ENCODE measurements at places on chromosomes 1 and 21.

- DNase-seq, result peak; percentile 98
These were observed 40.1 kb downstream of the SLC2A7 start for GRCh38 chr1:8985915-8986813.

- DNase-seq, result peak; percentile 57
These were observed 35.4 kb upstream of the CD1D start for GRCh38 chr1:158145173-158145719.

DNA sequence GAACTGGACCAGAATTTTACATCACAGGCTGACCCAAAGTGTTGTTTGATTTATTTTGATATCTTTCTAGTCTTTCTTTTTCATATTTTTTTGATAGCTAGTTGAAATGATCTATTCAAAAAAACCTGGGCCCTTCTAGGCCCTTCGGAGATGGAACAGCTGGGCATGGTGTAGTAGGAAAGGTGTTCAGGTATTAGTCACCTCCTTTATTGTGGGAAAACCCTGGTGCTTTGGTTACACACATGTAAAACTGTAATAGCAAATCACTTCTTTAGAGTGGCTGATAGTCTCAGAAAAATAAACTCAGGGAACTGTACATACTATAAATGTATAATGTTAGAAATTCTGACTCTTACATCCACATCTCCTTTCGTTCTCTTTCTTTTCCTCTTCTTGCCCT lies 234.5 kb downstream of the PLA2G4A start:
- DNase-seq, result no peak

DNA sequence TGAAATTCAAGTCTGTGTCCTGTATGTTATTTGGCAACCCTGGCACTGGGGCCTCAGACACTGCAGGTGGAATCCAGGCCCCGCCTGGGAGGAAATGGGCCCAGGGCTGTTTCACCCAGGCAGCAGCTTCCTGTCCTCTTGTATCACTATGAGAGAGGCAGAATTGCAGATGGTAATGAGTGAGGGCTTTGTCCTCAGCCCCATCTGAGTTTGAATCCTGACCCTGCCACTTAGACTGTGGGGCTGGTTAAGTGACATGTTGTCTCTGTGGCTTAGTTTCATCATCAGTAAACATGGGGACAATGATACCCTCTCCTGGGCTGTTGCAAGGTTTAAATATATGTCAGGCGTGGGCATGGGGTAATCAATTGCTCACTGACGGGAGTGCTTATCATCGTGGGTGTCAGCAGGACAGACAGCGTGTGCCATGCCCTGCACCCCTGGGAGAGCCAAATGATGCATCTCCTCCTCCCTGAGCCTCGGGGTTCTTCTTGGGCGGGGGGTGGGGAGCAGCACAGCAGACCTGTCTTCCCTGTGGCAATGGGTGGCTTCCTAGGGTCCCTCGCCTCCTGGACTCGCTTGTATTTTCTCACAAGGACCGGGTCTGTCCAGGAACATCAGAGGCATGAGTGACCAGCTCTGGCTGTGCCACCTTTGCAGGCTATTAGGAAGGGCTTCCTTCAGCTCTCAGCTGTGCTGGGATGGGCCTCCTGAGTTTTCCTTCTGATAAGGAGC lies 42.1 kb downstream of the ARHGEF10L start:
- no peak for DNase-seq

- DNase-seq, result peak; percentile 22
These were observed 15.8 kb upstream of the TNFRSF8 start for GRCh38 chr1:12047120-12047876.

DNA sequence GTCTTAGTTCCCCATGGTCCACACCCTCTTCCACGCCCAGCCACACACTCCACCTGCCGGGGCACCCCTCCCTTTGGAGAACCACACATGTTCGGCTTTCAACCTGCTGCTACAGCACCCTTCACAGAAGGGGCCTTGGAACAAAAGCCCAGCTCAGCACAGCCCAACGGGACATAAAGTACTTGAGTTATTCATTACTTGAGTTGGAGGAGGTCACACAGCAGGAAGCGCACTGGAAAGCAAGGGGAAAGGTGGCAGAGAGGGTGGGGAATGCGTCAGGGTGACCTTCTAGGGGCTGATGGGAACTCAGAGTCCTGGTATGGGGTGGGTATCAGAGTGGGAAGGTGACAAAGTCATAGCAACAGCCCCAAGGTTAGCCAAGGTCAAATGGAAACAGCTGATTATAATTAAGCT lies 3.0 kb upstream of the ATP1B1 start:
- no peak for DNase-seq

GRCh38 chr1:226129230-226129629 lies 57.3 kb downstream of the ACBD3 start:
- DNase-seq, result no peak

- DNase-seq, result no peak
These were observed 209.7 kb downstream of the PATJ start for GRCh38 chr1:61951731-61952580.

DNA sequence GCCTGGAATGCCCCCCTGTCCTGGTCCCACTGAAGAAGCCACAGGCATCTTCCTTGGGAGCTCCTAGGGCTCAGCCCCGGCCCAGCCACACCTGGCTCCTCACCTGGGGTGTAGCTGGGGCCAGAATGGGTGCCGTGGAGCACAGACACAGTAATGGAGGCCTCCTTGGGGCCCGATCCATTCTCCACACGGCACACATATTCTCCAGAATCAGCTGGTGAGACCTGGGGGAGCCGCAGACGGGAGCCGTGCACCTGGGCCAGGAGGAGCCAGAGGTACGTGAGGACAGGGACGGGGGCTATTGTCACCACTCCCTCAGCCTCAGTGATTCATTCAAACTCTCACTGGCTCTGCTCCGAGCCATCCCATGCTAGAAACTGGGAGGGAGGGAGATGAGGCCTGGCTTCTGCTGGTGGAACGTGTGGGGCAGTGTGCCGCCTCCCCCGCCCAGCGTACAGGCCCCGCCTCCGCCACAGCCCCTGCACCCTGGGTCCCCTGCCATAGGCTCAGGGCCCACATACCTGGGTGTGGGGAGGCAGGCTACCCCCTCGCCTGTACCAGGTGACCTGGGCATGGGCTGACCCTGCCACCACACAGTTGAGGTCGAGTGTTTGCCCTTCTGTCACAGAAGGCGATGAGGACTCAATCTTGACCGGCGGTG lies 42.2 kb downstream of the LDLRAD2 start:
- no peak for DNase-seq

DNA sequence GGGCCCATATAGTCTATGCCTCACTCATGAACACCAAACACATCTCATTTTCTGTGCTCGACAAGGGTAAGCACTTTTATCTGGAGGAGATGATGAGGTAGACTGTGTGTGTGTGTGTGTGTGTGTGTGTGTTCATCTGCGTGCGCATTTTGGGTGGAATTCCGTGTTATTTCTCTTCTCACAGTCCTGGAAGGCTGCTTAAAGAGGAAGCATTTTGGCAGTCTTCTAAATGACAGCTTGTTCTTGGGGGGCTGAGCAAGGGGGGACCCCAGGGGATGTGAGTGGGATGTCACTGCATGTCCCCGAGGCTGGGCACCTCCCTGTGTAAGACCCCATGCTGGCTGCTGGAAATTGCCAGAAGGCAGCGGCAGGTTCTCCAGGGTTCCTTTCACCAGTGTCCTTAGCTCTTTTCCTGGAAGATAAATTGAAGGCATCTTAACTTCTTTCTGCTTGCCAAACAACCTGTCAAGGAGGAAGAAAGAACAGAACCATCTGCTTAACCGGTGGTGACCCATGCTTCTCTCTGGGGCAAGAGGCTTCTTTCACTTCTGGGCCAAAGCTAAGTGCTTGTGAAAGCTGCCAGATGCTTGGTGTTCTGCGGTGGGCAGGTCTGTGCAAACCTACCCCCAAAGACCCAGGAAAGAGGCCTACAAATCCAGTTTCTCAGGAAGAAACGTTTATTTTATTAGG lies 9.9 kb upstream of the RD3 start:
- no peak for DNase-seq

DNA sequence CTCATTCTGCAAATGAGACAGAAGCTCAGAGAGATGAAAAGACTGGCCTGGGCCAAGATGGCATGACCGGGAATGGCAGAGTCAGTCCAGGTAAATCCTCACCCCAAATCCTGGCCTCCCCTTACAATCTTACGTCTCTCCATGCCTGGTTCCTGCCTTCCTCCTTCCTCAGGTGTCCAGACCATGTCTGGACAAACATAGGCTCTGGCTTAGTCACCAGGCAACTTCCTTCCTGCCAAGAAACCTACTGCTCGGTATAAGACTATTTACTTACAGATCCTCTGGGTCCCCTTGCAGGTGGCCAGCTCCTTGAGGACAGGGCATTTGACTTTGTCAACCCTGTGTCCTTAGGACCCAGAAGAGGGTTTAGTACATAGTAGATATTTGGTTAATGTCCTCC lies 69.4 kb upstream of the ROR1 start:
- DNase-seq, result no peak

- no peak for DNase-seq
These were observed 25.9 kb downstream of the RUNX3 start for GRCh38 chr1:24903955-24904730.

DNA sequence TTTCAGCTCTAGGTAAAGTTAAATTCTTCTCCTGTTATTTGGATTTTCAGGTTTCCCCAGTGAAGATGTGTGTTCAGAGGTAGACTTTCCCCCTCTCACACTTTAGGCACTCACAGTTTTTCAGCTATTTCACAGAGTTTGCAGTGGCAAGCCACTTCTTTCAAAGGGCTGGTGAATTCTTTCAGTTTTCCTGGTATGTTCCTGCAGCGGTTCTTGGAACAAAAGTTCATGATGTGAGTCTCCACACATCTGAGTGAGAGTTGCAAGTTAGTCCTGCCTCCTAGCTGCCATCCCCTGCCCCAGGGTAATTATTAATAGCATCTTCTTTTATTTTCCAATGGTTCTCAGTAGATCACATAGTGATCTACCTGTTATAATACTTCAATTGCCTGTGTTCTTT lies 27.3 kb upstream of the CD84 start:
- no peak for DNase-seq

DNA sequence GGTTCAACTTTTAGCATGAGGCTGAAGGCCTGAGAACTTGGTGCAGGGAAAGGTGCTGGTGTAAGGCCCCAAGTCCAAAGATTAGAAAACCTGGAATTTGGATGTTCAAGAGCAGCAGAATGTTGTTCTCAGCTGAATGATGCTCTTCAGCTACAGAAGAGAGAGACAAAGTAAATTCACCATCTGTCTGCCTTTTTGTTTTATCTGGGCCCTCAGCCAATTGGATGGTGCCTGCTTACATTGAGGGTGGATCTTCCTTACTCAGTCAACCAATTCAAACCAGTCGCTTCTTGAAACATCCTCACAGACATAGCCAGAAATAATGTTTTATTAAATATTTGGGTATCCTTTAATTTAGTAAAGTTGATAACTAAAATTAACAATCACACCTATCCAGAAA lies 748.2 kb upstream of the ADAMTS5 start:
- DNase-seq, result no peak

DNA sequence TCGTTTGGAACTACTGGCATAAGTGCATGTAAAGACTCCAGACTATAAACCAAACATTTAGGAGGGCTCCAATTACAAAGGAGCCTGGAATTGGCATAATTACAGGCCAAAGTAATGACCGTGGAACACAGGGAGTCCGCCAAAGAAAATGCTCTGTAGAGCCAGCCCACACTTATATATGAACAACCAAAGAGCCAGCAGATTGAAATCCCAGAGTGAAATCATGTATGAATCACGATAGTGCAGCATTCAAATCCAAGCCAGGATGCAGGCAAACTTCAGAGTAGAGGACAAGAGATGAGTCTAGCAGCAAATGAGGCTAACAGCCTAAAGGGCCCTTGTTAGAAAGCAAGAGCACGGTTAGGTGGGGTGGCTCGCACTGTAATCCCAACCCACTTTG lies 13.1 kb downstream of the VPS26C start:
- DNase-seq, result no peak

- peak; percentile 66 for DNase-seq
These were observed 1.3 kb downstream of the TBX15 start for GRCh38 chr1:118986555-118987467.

DNA sequence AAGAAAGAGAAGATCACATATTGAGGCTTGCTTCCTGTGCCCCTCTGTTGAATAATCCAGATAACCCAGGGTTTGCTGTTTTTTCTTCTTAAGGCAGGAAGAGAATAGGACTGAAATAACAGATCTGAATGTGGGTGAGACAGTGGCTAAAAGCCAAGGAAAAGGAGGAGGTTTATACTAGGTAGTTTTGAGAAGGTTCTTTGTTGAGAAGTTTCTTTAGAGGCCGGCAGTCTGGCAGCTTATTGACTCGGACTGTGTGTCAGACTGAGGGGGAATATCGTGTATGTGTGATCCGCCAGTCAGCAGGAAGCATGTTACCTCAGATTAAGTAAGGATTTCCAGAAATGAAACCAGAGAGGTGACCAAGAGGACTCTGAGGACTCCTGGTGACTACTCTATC lies 119.8 kb downstream of the PLA2G4A start:
- no peak for DNase-seq

DNA sequence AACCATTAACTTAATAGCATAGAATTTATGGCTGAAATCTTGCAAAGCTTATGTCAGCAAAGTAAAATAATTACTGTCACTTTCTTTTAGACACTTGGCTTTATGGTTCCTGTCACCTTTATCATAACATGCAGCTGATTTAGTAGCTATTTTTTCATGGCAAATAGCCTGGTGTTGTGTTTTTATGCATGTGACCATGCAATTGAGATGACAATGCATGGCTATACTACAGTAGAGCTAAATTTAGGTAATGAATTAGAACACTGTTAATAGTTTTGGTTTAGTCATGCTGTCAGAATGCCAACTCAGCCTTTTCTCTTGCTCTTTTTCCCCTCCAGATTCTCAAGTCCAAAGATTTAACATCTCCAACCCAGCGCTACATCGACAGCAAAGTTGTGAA lies 88.6 kb downstream of the TGFB2 start:
- peak; percentile 32 for DNase-seq

- peak; percentile 57 for DNase-seq
These were observed 59.0 kb downstream of the ALPL start for GRCh38 chr1:21568006-21568746.

Data from fibroblast of skin of back (primary cell).